T-helper 2 cell (primary cell): ENCODE measurements at places on chromosomes 16 and 17.

DNA sequence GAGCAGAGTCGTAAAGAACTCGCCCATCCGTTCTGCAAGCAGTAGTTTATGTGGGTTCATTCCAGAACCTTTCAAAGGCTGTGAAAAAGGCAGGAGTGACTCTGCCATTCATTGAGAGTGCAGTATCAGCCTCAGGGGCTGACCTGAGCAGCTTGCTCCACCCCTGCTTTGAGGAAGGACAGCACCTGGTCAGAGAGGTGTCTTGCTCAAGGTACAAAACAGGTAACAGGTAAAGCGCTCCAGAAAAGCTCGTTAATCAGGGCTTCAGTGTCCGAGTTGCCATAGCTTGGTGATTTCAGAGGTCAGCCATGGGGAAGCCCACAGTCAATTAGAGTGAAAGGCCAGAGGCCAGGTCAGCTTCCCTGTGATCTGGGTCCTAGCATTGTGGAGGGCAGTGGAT is 251.1 kb downstream of the ABCC12 start:
- DNase-seq, result no peak

DNA sequence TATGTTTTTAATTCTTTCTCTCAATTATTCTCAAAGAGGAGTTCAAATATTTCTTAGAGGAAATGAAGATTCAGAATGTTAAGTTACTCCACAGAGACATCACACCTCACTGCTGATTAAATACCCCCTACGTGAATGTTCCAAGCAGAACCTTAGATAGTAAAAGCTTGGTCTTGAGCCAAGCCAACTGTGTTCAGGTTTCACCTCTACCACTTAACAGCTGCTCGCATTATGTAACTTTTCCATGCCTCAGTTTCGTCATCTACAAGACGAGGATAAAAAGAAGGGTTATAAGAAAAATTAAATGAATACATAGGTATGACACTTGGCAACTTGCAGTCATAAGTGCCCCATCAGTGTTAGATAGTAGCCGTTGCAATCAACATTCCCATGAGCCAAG is 356.2 kb downstream of the RBFOX1 start:
- no peak for DNase-seq

GRCh38 chr17:29148257-29148789 is 31.9 kb downstream of the MYO18A start:
- DNase-seq, result no peak

- no peak for DNase-seq
Measured at GRCh38 chr17:82613283-82614094, 34.8 kb downstream of the WDR45B start.

GRCh38 chr17:45030733-45031132 is 20.7 kb downstream of the DCAKD start:
- no peak for DNase-seq

GRCh38 chr16:86180780-86181179 is 281.8 kb downstream of the IRF8 start:
- no peak for DNase-seq

DNA sequence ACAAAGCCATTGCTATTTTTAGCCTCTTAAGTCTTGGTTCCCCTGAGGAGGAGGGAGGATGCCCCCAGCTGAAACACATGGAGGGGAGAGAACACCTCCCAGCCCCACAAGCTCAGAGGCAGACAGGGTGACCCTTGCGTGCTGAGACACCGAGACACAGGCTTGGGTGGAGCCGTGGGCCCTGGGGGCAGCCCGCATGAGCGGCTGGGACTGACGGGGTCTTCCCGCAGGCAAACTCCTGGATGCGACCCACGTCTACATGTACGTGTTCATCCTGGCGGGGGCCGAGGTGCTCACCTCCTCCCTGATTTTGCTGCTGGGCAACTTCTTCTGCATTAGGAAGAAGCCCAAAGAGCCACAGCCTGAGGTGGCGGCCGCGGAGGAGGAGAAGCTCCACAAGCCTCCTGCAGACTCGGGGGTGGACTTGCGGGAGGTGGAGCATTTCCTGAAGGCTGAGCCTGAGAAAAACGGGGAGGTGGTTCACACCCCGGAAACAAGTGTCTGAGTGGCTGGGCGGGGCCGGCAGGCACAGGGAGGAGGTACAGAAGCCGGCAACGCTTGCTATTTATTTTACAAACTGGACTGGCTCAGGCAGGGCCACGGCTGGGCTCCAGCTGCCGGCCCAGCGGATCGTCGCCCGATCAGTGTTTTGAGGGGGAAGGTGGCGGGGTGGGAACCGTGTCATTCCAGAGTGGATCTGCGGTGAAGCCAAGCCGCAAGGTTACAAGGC is 9.8 kb downstream of the SLC16A3 start:
- DNase-seq, result peak; percentile 73

- no peak for DNase-seq
Measured at GRCh38 chr16:4067262-4068001, 48.8 kb downstream of the ADCY9 start.
